ENCODE measurements at places on chromosomes 4 and X.

DNA sequence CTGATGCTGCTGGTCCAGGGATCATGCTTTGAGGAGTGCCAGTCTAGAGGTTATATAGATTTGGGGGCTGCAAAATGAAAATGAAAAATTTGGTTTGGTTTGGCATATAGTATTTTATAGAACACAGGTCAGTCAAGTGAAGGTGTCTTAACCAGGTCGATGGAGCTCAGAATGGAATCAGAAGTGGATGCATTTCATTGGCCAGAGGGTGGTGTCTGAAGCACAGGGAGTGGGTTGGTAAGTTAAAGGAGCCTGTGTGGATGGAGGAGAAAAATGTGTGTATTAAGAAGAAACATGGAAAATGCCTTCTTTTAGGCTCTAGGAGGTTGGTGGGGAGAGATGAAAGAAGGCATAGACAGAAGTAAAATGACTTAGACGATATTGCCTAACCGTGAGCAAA is 8.6 kb downstream of the GALNT7 start:
- DNase-seq = no peak

DNA sequence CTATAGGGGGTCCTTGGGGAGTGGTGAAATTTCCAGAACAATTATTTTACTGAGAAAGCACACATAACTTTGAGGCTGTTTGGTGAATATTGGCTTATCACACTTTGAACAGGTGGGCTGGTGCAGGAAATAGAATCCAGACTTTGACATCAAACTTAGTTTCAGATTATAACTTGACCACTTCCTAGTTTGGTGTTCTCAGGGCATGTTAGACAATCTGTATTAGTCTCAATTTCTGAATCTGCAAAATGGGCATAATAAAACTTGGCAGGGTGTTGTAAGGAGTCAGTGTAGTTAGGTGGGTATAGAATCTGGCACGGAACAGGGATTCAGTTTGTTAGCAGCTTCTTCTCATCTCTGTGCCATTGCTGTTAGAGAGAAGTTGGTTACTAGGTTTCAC is 43.3 kb upstream of the MBNL3 start:
- no peak for DNase-seq

DNA sequence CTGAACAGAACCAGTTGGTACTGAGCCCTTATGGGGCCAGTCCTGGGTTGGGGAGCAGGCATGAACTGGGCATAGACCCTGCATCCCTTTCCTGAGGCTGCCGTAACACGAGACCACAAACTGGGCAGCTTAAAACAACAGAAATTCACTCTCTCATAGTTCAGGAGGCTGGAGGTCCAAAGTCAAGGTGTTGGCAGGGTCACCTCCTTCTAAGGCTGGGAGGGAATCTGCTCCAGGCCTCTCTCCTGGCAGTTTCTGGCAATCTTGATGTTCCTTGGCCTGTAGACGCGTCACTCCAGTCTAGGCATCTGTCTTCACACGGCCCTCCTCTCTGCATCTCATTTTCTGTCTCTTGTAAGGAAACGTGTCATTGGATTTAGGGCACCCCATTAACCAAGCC is 19.8 kb upstream of the SORCS2 start:
- DNase-seq = no peak

DNA sequence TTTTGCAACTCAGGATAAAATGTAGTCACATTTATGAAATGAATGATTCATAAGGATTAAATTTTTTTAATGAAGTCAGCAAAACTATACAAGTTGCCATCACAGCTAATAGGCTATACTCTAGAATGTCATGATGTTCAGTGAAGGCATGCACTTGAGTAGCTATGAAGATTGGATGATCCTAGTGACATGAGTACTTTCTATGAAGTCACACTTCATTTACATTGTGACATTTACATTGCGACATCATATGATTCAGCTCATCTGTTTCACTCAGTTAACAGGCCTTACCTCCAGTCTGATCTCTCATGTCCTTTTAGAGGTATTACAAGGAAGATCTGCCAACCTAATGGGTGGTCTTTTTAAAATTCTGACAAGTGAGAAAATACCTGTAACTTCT is 82.7 kb upstream of the FGF13 start:
- DNase-seq = no peak

DNA sequence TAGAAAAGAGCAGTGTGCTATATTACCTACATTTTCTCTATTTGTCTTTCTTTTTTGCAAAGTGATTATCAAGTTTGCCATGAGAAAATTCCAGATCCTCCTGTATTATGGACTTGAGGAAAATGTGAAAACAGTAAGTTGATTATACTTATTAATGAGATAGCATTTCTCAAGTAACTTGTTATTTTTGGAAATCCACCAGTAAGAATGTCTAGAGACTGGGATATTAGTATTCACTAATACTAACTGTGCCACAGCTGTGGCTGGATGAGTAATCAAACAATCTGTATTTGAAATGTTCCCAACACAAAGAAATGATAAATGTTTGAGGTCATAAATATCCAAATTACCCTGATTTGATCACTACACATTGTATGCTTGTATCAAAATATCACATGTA is 147.0 kb upstream of the CTSO start:
- no peak for DNase-seq

- no peak for DNase-seq
These were observed 202.2 kb upstream of the ETNPPL start for GRCh38 chr4:108965016-108965415.

- DNase-seq = no peak
These were observed 5.6 kb upstream of the PCDH7 start for GRCh38 chr4:30714408-30715031.

DNA sequence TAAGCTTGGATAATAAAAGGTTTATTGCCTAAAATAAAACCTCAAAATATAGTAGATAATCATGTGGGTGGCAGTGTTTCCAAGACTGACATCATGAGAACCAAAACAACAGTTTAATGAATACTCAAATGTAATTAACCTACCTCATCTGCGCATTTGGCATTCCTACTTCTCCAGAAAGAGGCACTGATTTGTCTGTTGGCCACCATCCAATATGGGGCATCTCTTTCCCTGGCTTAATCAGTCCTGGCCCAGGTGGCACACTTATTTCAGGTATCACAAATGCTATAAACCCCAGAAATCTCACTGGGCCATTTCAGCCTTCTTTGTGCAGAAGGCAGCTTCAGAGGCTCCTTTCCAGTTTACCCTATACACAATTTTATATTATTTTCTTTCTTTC is 192.2 kb downstream of the COMMD8 start:
- no peak for DNase-seq

GRCh38 chr4:146632770-146633470 is 5.8 kb upstream of the POU4F2 start:
- no peak for DNase-seq

DNA sequence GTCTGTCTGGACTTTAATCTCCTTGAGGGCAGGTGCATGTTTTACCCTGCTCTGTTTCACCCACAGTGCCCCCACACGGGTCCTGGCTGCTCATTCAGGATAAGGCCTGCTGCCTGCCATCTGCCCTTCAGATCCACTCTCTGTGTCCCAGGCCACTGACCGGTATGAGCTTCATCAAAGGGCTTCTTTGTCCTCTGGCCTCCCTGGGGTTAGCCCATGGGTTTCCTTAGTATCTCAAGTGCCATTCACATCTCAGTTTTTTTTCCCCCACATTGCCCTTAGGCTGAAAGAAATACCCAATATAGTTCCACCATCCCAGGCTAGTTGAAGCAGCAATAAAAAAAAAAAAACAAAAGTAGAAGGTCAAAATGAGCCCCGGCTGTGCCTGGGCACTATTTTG is 9.3 kb downstream of the CD99L2 start:
- no peak for DNase-seq

- no peak for DNase-seq
These were observed 13.9 kb upstream of the DCK start for GRCh38 chr4:70979445-70980008.

- DNase-seq = peak; percentile 88
These were observed 167.5 kb upstream of the MAP3K15 start for GRCh38 chrX:19682712-19683331.

DNA sequence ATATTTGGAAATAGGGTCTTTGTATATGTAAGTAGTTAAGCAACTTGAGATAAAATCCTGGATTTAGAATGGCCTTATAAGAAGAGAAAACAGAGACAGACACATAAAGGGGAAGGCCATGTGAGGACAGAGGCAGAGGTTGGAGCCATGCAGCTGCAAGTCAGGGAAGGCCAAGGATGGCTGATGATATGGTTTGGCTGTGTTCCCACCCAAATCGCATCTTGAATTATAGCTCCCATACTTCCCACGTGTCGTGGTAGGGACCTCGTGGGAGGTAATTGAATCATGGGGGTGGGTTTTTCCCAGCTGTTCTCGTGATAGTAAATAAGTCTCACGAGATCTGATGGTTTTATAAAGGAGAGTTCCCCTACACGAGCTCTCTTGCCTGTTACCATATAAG is 76.3 kb downstream of the STK32B start:
- no peak for DNase-seq

- no peak for DNase-seq
These were observed 192.9 kb upstream of the RBPJ start for GRCh38 chr4:26127851-26128337.

DNA sequence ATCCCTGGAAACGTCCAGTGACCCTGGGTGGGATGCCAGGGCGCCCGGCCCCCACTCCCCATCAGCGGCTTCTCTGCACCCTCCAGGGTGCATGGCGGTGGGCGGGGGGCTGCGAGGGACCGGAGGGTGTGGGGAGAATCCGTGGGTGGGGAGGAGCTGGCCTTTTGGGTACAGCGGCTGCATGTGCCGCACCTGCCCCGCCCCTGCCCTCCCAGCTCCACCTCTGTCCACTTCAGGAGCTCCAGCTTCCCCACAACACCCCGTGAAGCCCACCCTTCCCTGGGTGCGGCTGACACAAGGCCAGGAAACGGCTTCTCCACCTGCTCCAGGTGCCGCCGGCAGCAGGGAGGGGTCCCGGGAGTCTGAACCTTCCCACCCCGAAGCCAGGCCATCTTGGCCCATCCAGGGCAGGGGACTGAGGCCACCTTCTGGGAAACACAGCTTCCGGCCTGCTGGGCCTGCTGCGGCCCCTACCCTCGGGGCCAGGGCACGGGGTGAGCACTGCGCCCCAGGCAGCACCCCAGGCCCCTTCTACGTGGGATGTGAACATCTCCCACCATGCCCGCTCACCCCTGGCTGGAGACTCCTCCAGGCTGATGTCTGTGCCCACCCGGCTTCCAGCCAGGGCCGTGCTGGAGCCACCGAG is 34.6 kb downstream of the CPLX1 start:
- DNase-seq = no peak

- DNase-seq = no peak
These were observed 11.6 kb upstream of the MAGEB17 start for GRCh38 chrX:16155581-16156096.

GRCh38 chr4:38985410-38986100 is 46.7 kb downstream of the TMEM156 start:
- no peak for DNase-seq

GRCh38 chr4:785332-786073 is 40.4 kb downstream of the CPLX1 start:
- DNase-seq = no peak

DNA sequence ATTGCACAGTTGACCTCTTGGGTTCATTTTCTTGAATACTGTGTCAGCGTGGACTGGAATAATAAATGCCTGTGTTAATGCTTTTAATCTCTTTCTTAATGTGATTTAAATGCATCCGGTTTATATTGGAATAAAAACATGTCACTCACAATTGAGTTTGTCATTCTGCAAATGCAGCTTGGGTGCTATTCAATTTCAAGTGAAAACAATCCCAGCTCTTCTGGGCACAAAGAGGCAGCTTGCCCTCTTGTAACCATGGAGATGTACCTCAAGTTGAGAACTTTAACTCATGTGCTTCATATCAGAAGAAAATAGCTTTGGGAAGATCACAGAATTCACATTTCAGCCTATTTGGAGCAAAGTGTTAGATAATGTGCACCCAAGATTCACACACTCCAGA is 355.7 kb upstream of the GNPDA2 start:
- DNase-seq = no peak

- peak; percentile 32 for DNase-seq
These were observed 1.2 kb downstream of the RBBP7 start for GRCh38 chrX:16868920-16869319.

- peak; percentile 14 for DNase-seq
These were observed 57.5 kb upstream of the SORCS2 start for GRCh38 chr4:7134737-7135388.

GRCh38 chrX:155127465-155127864 is 56.2 kb downstream of the BRCC3 start:
- DNase-seq = no peak

DNA sequence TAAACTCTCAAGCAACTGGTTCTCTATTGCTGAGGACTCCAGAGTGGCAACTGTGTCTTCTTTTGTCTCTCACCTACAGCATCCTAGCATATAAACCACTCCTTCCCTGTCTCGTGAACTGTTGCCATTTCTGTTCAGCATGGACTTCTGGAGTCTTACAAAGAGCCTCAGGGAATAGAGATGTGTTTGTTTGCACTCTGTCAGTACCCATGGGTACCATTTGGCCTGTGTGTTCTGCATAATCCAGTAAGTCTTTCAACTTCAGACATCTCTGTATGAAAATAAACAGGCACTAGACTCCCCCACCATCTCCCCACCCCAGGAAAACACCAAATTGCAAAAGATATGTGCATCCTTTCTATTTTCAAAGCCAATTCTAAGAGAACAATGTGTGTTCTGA is 1351.6 kb upstream of the PABPC4L start:
- DNase-seq = no peak

DNA sequence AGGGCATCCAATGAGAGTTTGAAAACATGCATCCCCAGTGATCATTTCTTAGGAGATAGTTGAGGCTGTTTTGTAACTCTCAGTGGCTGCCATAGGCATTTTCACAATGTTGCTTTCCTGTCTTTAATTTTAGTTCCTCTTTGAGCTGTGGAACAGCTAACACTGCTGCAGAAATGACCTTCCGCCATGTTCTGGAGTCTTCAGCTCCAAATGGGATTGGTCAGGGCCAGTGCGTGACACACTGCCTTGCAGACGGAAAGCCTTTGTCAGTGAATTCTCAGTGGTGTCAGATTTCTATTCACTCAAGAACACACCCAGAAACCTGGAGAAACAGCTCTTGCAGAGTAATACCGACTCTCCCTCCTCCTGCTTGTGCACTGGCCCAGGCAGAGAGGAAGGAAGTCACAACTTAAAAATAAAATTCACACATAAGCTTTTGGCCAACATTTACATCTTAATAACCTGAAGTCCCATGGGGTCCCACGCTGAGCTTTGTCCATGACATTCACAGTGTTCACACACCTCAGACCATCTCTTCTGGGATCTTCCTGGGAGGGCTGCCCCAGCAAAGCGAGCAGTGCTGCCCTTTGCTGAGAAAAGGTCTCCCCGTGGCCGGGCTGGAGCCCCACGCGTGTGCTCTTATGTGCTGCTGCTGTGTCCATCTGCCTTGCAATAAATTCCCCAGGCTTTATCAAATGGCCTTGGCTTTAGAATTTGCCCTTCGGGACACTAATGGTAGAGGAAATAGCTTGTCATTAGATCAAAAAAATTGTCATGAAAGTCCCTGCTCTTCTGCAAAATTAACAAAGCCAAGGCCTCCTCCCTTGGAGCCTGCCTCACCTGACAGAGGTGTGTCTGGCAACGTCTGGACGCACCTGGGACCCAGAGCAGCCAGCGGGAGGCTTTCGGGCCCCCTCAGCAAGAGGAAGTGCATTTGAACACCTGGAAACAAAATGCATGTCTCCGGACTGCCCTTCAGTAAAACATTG is 126.8 kb downstream of the IRF2 start:
- DNase-seq = no peak

GRCh38 chr4:89287945-89288344 is 19.7 kb downstream of the GPRIN3 start:
- DNase-seq = no peak

GRCh38 chr4:134260126-134260525 is 58.5 kb upstream of the PABPC4L start:
- DNase-seq = no peak

GRCh38 chrX:31036895-31037294 is 34.9 kb downstream of the FTHL17 start:
- DNase-seq = peak; percentile 8

- DNase-seq = no peak
These were observed 211.9 kb downstream of the DCAF12L2 start for GRCh38 chrX:125954236-125954635.
